ENCODE measurements at places on chromosomes 2 and 18.

GRCh38 chr2:201977651-201978050, 56.0 kb upstream of the FZD7 start:
- no peak for DNase-seq

DNA sequence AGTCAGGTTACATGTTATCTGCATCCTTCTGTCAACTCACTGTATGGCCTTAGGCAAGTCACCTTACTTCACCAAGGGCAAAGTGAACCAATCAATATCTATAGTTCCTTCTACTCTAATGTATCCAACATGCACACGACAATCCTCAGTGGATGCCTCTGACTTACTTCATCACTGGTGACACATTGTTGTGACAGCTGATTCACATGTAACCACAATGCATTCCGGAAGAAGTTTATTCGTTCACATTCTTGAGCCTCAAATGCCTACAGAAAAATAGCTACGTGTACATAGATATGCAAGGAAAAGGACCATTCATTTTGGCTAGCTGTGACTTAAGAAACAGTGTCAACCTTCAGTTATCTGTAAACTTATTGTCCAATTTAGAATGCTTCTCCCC, 26.3 kb upstream of the EPG5 start:
- DNase-seq, result peak; percentile 61

DNA sequence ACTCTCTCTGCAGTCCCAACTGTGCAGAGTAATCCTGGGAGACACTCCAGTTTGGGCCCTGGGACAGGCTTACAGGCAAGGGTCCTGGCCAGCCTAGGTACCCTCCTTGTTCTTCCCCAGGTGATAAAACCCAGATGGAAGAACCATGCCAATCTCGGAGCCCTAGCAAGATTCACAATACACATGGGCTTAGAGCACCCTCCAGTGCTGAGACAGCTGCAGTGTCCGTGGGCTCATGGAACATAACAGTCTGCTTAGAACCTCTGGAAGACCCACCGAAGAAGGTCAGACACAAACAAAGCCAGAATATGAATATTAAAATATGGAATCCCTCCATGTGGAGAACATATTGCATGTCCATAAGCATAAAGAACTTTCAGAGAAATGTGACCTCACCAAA, 568.1 kb downstream of the KCNJ3 start:
- DNase-seq, result no peak

- DNase-seq, result no peak
Measured at GRCh38 chr18:28095041-28095440, 81.9 kb downstream of the CDH2 start.

GRCh38 chr2:217735034-217735433, 267.8 kb downstream of the TNS1 start:
- no peak for DNase-seq
